ENCODE measurements at places on chromosomes 16 and 17.

DNA sequence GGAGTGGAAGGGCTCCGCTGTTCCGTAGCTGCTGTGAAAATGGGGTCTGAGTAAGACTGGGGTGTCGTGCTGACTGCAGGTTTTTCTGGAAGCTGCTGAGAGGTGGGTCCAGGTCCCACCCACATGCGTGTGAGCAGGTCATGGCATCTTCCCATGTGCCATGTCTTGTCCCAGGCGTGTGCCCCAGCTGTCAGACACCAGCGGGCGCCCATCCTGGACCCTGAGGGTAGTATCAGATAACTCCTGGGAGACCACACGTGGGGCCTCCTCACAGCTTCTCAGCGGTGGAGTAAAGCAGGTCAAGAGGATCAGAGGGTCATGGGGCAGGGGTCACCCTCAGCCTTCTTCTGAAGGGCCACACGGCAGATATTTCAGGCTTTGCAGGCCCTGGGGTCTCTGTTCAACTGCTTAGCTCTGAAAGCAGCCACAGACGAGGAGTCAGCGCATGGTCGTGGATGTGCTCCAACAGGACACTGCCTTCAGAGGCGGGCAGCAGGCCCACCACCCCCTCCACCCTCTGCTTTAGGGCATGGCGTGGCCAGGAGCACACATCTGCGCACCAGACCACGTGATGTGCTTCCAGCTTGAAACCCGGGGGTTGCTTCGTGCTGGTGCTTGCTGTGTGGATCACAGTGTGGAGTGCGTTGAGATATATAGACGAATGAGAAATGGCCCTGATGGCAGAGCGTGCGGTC is 68.7 kb downstream of the BANP start:
- no peak for DNase-seq

GRCh38 chr17:36034127-36034526 is 16.4 kb upstream of the CCL23 start:
- DNase-seq: no peak

- DNase-seq: peak; percentile 17
Measured at GRCh38 chr16:85303354-85303883, 191.1 kb upstream of the CIBAR2 start.

DNA sequence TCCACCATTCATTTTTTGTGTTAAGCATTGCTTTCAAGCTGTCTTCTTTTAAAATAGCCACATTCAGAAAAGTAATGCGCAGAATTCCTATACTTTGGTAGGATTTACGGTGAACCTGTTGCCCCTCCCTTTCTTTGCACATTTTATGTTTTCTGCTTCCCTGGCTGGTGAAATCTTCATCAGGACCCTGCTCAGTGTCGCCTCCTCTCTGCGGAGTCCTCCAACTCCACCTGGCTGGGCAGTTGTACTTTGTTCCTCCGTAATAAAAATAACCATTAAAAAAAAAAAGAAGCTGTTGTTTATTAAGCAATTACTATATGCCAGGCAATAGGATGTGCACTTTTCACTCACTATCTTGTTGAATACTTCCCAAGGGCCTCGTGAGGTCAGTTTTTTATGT is 2.9 kb downstream of the UMOD start:
- no peak for DNase-seq

GRCh38 chr16:73166947-73167550 is 119.1 kb upstream of the ZFHX3 start:
- no peak for DNase-seq

GRCh38 chr17:78747488-78747887 is 34.6 kb downstream of the CYTH1 start:
- no peak for DNase-seq

DNA sequence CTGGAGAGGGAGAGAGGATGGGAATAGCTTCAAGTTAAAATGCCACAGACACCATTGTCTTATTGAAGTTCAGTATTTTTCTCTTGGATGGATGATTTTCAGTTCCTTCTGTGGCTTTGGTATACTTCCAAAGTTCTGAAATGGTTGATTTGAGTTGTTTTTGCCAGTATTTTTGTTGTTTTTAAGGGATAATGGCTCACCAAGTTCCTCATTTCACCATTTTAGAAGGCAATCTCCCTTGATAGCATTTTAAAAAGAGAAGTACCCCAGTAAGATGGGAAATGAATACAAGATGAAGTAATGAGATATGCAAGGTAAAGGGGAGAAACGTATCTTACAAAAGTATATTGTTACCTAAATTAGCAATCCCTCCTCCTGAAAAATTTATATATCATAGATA is 18.5 kb upstream of the SPDYE4 start:
- DNase-seq: no peak

GRCh38 chr17:28225271-28225670 is 93.7 kb upstream of the TMEM97 start:
- DNase-seq: no peak

DNA sequence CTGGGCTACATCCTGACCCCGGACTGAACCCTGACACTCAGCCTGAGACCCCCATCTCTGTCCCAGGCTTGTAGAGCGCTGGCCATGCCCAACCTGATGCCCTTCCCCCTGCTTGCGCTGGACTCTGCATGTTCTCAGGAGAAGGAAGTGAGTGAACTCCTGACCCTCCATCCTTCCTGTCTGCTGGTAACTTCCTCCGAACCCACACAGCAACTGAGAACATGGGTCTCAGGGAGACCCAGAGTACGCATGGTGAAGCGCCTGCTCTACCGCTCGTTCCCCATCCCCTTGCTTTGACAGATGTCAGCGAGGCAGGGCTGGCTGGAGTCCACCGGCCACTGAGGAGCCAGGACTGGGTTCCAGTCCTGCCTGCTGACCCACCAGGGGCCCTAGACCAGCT is 6.1 kb downstream of the CAMKK1 start:
- no peak for DNase-seq

DNA sequence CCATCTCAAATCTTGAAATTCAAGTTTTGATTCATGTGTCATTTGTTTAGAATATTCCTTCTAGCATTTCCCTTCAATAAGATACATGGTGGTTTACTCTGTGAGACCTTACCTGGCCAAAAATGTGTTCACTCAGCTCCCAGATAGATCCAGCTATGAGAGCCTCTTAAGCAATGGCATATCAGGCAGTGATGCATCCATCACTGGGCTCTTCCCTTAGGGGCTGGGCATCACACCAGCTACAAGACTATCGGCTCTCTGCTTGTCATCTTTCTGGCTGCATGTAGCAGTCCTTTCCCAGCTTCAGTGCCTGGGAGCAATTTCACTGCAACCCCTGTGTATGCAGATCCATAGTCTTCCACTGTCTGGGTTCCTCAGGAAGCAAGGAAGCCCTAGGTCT is 40.6 kb downstream of the GOSR1 start:
- DNase-seq: no peak

DNA sequence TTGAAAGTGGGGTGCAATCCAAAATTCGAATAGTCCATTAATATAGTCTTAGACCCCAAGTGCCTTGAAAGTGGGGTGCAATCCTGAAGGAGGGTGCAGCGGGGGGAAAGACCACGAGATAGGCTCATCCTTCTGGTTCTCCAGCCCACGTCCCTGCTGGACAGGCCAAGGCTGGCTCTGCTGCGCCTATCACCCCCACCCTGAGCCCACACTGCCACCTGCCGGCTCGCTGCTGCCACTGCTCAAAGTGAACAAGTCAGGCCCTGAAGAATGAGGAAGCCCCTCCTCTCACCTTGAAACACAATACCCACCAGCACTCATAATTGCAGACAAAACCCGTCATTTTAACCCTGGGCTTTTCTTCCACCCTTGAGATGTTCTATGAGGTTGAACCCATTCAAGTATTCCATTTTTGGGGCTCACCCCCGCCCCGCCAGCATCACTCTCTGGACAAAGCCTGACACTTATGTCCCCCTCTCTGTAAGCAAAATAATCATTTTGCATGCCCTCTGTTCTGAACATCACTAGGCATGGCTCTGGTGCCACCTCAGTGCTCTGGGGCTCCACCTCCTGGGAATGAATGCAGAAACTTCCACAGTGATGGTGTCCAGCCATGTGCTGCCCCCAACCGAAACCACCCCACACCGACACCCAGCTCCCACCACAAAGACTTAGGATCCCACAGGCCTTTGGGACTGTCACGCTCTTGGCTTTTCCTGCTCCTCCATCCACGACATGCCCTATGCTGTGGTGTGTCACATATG is 56.8 kb downstream of the BEAN1 start:
- DNase-seq: peak; percentile 42

- DNase-seq: no peak
Measured at GRCh38 chr16:11964761-11965551, at the start of gene TNFRSF17. Gene TNFRSF17, plus strand, starts transcription at chr16:11965210. Its CDS starts 115 bp downstream, at chr16:11965325.

DNA sequence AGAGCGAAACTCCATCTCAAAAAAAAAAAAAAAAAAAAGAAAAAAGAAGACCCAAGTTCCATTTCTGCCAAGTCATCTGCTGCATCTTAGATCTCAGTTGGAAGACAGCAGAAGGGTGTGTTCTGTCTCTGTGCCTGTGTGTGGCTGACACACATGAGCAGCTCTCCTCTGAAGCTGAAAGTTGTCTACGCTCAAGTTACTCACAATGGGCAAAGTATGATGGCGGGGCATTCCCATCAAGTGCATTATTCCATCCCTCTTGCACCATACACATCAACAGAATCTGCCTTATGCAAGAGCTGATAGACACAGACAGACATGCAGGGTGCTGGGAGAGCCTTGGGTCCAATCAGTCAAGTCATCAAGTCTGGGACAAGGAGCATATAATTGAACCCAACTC is 402.2 kb downstream of the XYLT1 start:
- DNase-seq: no peak

DNA sequence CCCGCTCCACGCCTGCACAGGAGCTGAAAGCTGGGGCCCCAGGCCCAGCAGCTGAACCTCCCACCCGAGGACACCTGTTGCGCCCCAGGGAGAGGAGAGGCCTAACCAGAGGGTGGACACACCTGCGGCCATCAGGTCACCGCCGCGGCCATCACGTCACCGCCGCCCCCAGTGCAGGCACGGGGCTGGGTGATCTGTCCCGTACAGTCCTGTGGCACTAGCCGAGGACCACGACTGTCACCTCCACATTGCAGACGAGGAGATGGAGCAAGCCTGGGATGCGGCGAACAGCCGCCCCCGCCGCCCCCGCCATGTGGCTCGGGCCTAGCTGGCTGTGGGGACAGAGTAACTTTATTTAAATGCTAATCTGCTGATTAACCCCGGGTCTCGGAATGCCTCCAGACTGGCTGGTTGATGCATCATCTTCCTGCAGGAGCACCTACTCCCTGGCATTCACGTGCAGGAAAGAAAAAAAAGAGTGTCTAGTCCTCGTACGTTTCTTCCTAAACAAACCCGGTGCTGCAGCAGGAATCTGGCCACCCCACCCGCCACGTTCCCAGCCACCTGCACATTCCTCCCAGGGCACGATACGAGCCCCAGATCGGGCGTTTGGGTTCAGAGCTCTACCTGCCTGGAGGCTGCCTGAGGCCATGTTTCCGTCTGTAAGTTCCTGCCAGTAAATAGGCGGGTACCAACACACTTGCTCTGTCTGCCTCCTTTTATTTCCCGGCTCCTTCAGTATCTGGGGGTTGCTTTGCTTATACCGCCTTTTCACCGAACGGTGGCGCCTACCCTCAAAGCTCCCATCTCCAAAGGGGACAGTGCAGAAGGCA is 29.9 kb downstream of the PIEZO1 start:
- DNase-seq: no peak

DNA sequence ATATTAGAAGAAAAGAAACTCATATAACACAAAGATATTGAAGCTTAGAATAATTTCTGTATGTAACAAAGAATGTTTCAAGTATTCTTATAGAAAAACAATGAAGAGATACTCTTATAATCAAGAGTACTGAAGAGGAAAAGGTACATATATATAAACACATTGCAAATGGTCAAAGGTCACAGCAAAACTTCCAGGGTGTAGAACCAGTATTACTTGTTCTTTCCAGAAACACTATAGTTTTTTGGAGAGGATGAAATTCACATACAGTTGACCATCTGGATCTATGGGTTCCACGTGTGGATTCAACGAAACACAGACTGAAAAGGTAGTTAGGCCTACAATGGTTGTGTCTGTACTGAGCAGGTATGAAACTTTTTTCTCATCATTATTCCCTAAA is 22.6 kb downstream of the PRPSAP1 start:
- no peak for DNase-seq

GRCh38 chr17:975371-975915 is 4.1 kb downstream of the NXN start:
- no peak for DNase-seq

Measured in RCC 7860 (cell line).